ENCODE measurements at places on chromosomes 6 and 20.
A peak's percentile ranks its signal among the peaks of the same experiment; 100 is the strongest.

- DNase-seq: no peak
These were observed 19.7 kb downstream of the STX11 start for GRCh38 chr6:144170044-144170443.

GRCh38 chr6:7136859-7137334 lies 29.1 kb downstream of the RREB1 start:
- peak; percentile 62 for DNase-seq

- DNase-seq: no peak
These were observed 1258.2 kb upstream of the EYS start for GRCh38 chr6:66965227-66965626.

GRCh38 chr6:46751658-46752057 lies 4.9 kb downstream of the ANKRD66 start:
- no peak for DNase-seq

GRCh38 chr6:94349227-94349626 lies 929.9 kb upstream of the EPHA7 start:
- DNase-seq: no peak

- no peak for DNase-seq
These were observed 70.6 kb upstream of the EYA4 start for GRCh38 chr6:133170602-133171001.

DNA sequence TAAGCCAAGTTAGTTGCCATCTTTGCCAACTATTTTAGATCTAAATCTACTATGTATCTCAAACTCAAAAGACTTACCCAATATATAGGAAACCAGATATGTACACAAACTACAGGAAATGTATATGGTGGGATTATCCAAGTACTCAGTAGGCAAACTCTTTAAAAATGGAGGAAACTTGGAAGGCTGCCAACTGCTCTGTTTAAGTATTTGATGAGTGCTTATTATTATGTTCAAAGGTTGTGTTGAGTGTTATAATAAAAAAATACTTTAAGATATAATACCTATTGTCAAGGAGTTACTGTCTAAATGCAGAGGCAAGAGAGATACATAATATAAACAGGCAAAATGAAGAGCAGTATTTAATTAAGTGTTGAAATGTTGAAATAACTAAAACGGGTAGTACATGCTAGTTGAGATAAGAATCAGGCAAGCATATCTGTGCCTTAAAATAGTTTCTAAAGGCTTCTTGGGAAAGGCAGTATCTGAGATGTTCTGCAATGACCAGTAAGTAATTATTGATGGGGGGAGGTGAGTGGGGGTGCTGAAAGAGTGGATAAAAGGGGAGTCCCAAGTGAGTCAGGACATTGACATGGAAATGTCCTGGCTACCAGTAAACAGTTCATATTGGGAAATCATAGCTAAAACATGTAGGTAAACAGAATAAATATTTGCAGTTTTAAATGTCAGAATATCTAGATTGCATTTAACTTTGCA lies 6.5 kb upstream of the DST start:
- no peak for DNase-seq

DNA sequence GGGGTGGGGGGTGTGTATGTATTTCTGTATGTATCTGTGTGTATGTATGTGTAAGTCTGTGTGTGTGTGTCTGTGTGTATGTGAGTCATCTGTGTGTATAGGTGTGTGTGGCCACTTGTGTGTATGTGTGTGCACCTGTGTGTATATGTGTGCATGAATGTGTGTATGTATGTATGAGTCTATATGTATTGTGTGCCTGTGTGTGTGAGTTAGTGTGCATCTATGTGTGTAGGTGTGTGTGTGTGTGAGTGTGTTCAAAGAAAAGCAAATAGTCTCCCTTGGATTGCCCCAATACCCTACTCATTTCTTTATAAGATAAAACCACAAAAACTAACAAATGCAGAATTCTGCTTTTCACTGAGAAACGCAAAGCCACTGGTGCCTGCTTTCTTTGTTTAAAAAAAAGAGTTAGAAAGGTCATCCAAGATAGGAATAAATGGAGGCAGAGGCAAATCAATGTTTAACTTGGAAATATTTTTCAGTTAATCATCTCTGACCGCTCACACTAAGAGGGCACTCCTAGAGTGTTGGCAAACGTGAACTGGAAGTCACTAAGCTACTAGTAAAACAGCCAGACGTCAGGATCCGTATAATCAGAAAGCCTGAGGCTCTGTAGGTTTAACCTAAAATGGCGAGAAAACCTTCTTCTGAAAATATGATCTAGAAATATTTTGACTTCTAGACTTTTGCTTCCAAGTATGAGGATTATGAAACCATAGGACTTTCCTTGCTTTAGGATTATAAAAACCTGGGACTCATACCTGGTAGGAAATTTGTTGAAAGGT lies 37.4 kb upstream of the JAG1 start:
- no peak for DNase-seq

GRCh38 chr6:137871291-137871690 lies 4.2 kb downstream of the TNFAIP3 start:
- no peak for DNase-seq

DNA sequence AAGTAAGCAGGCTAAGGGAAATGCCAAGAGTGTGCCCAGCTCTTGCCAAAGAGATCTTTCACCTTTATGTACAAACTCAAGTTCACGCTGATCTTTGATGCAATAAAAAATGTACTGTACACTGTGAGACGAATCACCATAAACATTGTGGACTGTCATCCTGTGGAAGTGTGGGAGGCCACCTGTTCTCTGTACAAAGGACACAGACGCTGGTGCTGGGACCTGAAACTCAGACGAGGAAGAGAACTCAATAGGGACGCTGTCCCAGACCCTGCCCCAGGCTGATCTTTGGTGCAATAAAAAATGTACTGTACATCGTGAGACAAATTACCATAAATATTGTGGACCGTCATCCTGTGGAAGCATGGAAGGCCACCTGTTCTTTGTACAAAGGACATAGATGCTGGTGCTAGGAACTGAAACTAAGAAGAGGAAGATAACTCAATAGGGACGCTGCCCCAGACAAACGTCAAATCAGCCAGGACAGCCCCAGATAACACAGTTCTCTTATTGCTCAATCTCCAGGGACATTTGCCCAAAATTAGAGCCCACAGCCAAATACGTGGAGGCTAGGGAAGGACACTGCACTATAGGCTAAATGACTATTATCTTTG lies 312.7 kb upstream of the SGK1 start:
- no peak for DNase-seq

DNA sequence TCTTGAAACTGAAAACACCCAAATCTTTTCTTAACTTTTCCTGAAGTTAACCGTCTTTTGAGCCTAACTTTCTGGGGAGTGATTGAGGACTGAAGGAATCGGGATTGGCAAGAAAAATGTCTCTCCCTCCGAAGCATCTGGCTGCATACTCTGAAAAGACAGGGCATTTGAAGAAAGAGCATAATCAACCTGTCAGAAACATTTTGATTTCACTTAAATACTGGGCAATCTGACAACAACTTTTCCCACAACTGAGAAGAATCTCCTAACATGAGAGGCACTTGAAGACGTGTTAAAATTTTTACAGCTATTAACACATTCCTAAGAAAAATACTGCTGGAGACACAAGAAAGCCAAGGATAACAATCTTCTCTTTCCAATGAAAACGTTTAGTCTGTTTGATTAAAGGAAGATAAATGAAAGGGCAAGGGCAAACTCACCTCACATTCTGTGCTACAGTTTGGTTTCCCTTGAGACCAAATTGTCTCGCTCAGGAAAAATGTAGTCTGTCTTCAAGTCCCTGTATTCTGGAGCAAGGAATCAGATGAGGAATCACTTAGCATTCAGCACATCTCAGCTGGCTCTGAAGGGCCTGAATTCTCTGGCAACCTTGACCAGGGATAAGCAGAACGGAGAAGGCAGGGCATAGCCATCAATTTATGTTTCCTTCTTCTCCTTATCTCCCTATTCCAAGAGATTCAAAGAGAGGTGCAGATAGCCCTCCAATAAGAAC lies 76.1 kb downstream of the TBX18 start:
- no peak for DNase-seq

- no peak for DNase-seq
These were observed 13.3 kb downstream of the APMAP start for GRCh38 chr20:24979036-24979960.

DNA sequence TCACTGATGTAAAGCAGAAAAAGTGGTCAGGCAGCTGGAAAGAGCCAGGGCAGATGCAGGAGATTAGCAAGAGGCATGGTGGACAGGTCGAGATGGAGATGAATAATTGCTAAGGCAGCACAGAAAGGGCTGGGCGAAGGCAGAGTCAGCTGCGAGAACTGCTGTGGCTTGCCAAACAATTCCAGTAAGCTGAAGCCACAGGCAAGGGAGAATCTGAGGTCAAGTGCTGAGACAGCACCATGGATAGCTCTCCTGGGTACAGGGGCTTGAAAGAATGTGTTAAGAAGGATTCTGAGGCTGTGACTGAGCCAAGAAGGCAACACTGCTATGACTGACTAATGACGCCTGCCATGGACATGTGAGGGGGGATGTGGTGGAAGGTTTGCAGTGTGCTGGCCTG lies 220.8 kb upstream of the FOXA2 start:
- DNase-seq: no peak

GRCh38 chr6:158860279-158860865 lies 41.2 kb upstream of the EZR start:
- DNase-seq: no peak

- DNase-seq: no peak
These were observed 6.3 kb upstream of the SIRPA start for GRCh38 chr20:1888796-1889463.

DNA sequence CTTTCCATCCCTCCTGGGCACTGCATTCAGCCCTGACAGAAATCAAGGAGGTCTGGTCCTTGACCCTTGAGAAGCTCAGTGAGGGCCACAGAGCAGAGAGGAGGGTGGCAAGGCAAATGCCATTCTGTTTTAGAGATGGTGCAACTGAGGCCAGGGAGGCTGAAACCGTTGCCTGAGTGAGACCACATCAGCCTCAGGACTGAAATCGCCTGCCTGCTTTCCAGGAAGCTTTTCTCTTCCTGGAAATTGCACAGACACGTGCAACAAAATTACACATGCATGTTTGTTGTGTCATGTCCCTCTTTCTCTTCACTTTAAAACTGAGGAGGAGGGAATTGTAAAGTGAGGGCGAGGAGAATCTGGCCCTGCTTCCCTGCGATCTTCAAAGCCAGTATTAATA lies 113.7 kb upstream of the PDE10A start:
- DNase-seq: no peak

DNA sequence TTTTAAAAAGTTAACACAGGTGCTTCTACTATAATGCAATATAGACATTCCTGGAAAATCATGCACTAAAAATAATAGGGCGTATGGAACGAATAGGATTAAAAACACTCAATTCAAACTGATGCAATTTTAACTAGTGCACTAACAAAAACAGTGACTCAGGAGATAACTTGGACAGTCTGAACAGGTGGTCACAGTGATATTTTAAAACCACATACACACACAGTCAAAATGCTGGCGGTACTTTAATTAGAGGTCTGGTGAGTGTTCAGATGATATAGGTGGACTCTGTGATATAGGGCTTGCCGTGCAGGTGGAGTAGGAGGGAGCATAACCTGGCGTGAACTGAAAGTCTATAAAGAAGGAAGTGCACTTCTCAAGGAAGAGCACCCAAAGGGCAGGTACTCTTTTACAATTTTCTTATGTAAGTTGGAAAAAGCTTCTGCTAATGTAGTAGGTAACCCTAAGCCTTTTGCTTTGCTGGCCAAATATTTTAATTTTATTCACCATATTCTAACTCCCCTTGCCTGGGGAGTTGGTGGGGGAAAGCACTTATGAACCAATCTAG lies 41.9 kb upstream of the PLN start:
- DNase-seq: no peak

GRCh38 chr6:83464381-83465140 lies 33.7 kb upstream of the ME1 start:
- no peak for DNase-seq

DNA sequence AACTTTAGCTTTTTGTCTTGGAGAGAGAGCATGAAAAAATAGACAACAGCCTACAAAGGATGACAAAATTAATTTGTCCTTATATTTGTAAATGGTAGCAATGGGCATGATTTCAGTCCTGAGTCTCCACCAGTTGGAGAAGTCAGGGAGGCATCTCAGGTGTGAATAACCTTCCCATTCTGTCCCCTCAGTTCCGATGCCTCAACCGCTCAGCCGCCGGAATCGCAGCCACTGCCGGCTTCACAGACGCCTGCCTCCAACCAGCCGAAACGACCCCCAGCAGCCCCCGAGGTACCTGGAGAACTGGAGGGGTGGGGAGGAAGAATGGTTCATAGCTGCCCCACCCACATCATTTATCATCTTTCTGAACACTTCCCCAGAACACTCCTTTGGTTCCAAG lies 3.6 kb downstream of the PRRC2A start:
- DNase-seq: no peak

DNA sequence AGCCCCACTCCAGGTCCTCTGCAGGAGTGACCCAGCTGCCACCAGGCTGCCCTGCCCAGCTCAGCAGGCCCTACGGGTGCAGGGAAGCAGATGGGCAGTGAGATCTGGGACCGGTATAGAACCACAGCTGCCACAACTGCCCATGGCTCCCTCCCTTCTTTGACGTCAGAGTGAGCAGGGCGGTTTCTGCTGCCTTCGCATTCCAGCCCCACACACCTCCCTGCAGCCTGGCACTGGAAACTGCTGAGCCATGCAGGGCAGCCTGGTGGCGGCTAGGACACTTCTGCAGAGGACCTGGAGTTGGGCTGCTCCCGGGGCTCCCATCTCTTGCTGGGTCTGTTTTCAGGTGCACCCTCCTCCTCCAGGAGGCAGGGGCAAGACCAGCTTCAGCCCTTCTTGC lies 101.6 kb upstream of the CD93 start:
- no peak for DNase-seq

DNA sequence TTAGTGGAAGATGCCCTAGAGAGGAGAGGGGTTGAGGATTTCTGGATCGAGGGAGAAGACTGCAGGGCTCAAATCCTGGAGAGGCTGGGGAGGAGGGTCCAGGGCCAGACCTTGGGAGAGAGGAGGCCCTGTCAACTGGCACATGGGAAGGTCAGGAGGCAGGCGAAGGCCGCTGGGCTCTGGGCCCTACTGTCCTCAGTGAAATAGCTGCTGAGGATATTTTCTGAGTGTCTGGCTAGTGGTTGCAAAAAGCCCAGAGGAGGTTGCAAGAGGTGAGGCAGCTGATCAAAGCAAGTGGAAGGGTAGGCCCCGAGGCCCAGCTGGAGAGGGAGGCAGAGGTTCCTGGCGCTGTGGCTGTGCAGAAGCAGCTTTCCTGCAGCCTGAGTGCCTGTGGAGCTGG lies 103.4 kb upstream of the MLN start:
- DNase-seq: no peak

All from GM13977 (cell line).